ENCODE measurements at places on chromosomes 6 and 20. TPM values are rescaled to one million over a fixed set of nuclear protein-coding genes. Genes with fewer than 3 reads are reported as not detected.

- DNase-seq: no peak
Measured at GRCh38 chr6:159037756-159038290, 7.0 kb downstream of the TAGAP start.

DNA sequence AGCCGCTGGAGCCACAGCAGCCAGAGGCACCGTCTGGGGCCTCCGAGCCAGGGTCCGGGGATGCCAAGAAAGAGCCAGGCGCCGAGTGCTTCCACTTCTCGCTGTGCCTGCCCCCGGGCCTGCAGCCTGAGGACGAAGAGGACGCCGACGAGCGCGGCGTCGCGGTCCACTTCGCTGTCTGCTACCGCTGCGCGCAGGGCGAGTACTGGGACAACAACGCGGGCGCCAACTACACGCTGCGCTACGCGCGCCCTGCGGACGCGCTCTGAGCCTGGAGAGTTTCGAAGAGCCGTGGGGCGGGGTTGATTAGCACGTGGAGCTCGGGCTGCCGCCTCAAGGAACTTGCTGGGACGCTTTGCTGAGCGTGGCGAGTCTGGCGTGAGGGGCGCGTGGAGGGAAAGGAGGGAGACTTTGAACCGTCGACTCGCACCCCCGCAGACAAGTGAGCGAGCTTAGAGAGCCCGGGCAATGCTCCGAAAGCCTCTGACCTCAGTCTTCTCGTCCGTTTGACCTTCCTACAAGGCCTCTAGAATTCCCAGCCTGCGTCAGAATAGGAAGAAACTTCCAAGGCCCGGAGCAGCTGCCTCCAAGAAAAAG is 1.3 kb downstream of the PPP1R3G start:
- DNase-seq: no peak

GRCh38 chr20:15487030-15487429 is 1086.2 kb downstream of the KIF16B start:
- no peak for DNase-seq

DNA sequence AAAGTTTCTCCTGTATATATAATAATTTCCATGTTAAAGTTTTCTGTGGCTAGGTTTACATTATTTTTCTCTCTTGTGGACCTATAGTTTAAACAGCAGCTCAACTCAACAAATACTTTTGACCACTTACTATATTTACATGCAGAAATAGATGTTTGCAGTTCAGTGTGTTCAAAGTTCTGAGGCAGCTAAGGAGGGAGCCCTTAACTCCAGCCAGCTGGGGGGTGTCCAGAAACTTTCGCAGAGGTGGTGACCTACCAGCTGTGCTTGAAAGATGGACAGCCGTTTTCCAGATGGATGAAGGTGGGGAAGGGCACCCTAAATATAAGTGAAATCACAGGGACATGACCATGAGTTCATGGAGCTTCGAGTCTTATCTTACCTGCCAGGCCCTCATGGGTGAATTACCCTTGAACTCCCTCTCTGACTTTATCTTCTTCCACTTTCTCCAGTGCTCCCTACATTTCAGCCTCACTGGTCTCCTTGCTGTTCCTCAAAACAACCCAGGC is 33.4 kb downstream of the DHX35 start:
- no peak for DNase-seq

ADGRG6 gene
- polyA plus RNA-seq: 3.3 TPM

LY86 gene
- polyA plus RNA-seq: 0.38 TPM

ATP9A gene
- polyA plus RNA-seq: 5.8 TPM

DNA sequence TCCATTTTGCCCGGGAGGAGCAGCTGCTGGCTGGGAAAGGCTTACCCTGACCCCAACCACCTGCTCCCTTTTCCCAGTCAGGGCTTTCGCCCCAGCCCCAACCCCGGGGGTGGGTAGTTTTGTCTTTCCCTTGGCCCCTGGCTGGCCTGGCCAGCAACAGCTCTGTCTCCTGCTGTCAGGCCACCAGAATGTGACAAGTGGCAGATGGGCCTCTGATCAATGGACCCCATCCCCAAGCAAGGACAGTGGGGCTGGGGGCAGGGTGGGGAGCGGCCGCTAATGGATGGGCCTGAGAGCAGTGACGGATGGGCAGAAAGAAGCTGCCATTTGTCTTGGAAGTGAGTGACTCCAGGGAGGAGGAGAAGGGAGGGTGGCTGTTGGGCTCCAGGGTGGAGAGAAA is 121.6 kb downstream of the DHX35 start:
- DNase-seq: no peak

C2 gene
- 0.63 TPM for polyA plus RNA-seq

GRCh38 chr20:6959900-6960312 is 192.4 kb downstream of the BMP2 start:
- DNase-seq: no peak

DNA sequence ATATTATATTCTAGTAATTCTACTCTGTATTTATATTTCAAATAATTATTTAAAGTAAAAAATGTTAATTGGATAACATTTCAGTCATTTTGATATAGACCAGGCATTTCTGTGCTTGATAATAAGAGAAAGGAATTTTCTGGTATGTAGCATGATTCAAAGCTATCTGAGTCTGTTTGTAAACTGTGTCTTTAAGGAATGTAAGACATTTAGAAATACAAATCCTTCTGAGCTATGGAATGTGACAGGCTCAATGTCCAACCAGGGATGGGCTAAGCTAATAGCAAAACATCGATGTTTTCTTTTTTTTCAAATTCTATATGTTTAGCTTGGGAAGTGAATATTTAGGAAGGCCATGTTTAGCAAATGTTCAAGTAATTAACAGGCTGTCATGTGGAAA is 41.5 kb upstream of the FAM83B start:
- no peak for DNase-seq

GRCh38 chr6:84500726-84501125 is 263.7 kb downstream of the TBX18 start:
- no peak for DNase-seq

SLX4IP gene
- polyA plus RNA-seq: 2.7 TPM

DNA sequence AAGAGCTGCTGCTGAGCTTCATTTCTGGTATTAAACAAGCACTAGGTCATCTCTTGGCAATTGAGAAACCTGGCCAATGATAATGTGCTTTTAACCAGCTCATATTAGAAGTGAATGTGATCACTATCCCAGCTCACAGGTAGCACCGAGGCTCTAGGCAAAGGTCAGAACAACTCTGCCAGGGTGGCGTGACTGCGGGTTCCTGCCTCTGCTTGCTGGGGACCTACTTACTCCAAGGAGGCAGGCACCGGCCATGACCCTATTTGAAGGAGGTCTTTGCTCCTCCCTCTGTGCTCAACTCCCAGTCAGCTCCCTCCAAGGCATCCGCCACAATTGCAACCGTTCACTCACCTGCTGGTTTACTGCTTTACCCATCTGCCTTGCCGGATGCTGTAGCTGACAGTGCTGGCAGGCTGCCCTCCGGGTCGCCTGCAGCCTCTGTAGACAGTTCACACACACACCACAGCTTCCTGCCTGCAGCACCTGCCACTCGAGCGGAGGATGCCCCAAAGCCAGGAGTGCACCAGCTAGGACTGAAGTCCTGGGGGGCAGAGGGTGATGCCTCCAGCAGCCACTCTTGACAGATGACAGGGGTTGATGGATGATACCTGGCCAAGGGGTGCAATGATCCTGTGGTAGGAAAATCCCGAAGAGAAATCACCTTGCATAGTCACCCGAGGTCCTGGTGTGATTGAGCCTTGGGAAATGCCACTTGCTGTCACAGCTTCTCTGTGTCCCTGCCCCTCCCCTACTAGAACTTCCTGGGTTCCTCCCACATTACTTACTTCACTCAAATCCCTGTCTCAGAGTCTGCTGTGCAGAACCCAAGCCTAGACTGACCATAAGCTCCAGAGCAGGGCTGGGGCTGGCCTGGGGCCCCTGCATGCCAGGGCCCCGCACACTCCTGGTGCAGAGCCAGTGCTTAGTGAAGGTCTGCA is 8.8 kb upstream of the VSX1 start:
- no peak for DNase-seq

GRCh38 chr6:79215213-79215824 is 19.2 kb downstream of the HMGN3 start:
- DNase-seq: no peak

- DNase-seq: no peak
Measured at GRCh38 chr20:63552481-63553249, 1.3 kb upstream of the FNDC11 start.

DNA sequence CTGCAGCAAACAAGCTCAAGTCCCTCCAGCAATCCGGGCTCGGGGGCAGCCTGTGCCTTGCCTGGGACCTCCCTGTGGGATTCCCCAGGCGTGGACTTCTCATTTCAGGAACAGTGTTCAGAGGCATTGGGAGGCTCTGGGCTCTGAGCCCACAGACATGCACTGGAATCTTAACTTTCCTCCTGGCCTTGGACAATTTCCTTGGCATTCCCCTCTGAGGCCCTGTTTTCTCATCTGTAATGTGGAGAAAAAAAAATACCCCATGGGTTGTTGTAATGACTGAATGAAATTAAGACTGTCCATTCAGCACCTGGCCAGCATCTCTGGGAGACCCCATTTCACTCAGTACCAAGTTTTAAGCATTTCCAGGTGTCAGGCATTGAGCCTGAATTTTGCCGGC is 17.6 kb downstream of the BPIFB4 start:
- no peak for DNase-seq

- no peak for DNase-seq
Measured at GRCh38 chr6:111411978-111412566, 70.9 kb downstream of the REV3L start.

SLC22A16 gene
- 0.26 TPM for polyA plus RNA-seq

GRCh38 chr6:111585241-111585973 is 20.3 kb downstream of the TRAF3IP2 start:
- DNase-seq: no peak

RAET1E gene
- not detected for polyA plus RNA-seq

DNA sequence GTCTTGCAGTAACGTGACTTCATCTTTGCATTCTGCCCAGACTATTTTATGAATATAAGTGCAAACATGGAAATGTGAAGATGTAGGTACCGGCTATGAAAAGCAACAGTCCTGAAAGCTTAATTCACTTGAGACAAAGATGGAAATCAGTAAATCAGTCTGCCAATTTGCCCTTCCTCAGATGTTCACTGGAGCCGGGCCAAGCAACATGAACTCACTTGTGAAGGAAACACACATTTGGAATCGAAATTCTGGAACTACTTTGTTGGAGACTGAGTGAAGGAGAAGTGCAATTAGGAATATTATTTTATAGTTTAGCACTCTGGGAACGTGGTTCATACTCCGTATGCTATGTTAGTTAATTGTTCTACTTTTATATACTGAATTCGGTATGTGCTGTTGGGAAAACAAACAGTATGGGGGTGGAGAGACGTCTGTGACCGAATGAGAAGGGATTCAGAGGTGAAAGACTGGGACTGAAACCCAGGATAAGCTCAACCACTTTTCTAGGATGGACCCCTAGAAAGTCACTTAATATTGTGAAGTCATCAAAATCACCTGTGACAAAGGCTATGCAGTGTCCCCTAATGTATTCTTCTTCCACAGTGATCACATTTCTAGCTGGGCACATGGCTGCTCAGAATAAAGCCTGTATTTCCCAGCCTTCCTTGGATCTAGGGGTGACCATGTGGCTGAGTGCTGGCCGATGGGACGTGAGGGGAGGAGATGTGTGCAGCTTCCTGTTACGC is 95.5 kb downstream of the PREX1 start:
- no peak for DNase-seq

- no peak for DNase-seq
Measured at GRCh38 chr20:49986049-49986448, 3.3 kb downstream of the SNAI1 start.

ADGRF5 gene
- polyA plus RNA-seq: 7.6 TPM

DNA sequence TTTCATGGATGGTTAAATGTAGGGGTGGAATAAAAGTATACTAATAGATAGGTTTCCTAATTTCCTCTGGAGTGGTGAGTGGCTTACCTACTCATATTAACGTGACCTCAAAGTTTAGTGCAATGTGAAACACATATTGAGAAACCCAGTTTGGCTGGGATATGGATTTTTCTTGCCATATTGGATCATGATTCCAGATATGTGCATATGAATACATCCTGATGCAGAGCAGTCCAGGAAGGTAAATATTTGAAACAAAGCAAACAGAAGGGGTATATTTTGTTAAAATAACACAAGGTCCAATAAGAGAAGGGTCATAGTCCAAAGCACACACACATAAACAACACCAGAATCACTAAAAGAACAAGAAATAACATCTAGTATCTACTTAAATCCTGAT is 608.1 kb downstream of the PKHD1 start:
- no peak for DNase-seq

DNA sequence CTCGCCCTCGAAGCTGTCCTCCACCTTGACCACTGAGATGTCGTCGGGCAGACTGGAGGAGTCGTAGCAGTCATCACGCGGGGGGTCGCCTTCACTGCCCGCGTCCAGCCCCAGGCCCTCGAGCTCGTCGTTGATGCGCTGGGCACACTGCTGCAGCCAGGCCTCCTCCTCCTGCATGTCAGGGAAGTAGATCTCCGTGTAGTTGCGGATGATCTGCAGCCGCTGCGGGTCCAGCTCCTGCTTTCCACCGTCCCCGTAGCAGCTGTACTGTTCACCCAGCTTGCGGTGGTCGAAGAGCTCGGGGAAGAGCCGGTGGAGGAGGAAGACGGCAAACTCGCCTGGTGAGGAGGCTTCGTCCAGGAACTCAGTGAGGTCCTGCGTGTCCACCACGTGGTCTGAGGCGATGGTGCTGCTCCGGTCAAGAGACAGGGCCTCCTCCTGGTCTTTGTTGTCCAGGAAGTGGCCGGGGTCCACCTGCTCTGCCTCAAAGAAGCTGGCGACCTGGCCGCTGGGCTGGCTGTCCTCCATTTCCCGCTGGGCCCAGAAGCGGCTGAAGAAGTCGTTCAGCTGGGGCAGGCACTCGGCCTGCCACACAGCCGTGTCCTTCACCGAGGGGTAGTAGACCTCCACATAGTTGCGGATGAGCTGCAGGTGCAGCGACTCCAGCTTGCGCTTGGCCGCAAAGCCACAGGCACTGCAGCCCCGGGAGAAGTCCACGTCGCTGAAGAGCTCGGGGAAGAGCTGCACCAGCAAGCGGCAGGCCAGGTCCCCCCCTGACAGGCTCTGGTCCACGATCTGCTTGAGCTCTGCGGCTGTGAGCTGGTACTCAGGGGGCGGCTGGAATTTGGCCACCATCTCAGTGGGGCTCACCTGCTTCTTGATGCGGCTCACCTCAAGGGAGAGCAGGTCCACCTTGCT is 41.9 kb downstream of the MTRES1 start:
- no peak for DNase-seq

GRCh38 chr20:32963176-32963575 is 41.1 kb downstream of the SUN5 start:
- no peak for DNase-seq

- no peak for DNase-seq
Measured at GRCh38 chr6:162404951-162405350, 322.6 kb downstream of the PRKN start.

HLA-DQA2 gene
- not detected for polyA plus RNA-seq

SLC12A5 gene
- 21.5 TPM for polyA plus RNA-seq

DNA sequence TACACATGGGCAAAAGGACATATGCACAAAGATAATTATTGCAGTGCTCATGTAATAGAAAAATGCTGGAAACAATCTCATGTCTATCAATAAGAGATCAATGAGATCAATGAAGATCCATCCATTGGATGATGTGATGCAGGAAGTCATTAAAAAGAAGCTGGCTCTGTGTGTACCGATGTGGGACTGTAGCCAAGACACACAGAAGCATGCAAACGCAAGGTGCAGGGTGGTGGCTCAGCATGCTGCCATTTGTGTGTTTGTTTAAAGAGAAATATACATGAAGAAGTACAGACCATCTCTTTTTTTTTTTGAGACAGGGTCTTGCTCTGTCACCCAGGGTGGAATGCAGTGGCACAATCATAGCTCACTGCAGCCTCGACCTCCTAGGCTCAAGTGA is 33.1 kb upstream of the KCNB1 start:
- no peak for DNase-seq

GRCh38 chr20:6178537-6178936 is 55.7 kb upstream of the FERMT1 start:
- DNase-seq: no peak
